ENCODE measurements at places on chromosomes 4 and X. TPM values are rescaled to one million over a fixed set of nuclear protein-coding genes. Genes with fewer than 3 reads are reported as not detected.

GRCh38 chrX:152823657-152824056 is 6.9 kb downstream of the CETN2 start:
- H3K27ac ChIP-seq = no peak overlapping the region
- no peaks in the 10 kb centered on the region for H3K4me1 ChIP-seq
- H3K4me3 ChIP-seq = no peak overlapping the region

DNA sequence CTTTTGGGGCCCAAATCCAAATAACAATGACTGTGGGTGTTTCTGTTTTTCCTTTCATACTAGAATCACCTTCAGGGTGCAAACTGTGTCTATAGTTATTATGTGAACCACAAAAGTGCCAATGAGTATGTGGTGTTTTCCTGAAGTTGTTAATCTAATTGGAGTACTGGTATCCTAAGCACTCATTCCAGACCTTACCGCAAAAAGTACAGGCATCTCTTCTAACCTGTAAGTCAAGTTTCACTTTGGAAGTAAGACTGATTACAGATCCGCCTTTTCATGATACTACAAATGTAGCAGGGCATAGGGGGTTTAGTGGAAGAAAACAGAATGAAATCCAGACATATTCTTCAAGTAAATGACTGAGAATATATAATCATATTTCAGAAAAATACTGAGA is 16.1 kb downstream of the COQ2 start:
- no peak for DNase-seq
- H3K27ac ChIP-seq = no peak overlapping the region
- no peaks in the 10 kb centered on the region for H3K4me1 ChIP-seq
- H3K4me3 ChIP-seq = no peak overlapping the region

DNA sequence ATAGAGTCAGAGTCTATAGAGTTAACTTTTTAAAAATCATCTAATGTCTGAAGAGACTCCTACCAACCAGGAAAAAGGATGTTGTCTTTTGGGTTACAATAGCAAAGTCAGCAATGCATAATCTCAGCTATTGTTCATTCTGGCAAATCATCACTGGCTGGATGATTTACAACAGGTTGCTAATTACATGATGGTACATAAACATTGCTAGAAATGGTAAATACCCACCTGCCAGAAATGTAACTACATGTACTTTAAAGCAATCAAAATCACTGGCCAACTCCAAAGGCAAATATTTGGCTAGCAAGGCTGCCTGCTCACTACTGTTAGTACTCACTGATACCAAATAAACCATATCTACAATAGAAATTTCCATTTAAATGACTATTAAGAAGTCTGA is 91.1 kb downstream of the PPP3CA start:
- no peak overlapping the region for H3K4me3 ChIP-seq
- H3K4me1 ChIP-seq = peaks cover 10% of the 10 kb centered on the region
- H3K36me3 ChIP-seq = no peaks in the 10 kb centered on the region
- H3K27ac ChIP-seq = no peak overlapping the region

GRCh38 chr4:26763648-26764047 is 97.0 kb upstream of the STIM2 start:
- H3K36me3 ChIP-seq = peaks cover 8% of the 10 kb centered on the region
- no peak for DNase-seq

DNA sequence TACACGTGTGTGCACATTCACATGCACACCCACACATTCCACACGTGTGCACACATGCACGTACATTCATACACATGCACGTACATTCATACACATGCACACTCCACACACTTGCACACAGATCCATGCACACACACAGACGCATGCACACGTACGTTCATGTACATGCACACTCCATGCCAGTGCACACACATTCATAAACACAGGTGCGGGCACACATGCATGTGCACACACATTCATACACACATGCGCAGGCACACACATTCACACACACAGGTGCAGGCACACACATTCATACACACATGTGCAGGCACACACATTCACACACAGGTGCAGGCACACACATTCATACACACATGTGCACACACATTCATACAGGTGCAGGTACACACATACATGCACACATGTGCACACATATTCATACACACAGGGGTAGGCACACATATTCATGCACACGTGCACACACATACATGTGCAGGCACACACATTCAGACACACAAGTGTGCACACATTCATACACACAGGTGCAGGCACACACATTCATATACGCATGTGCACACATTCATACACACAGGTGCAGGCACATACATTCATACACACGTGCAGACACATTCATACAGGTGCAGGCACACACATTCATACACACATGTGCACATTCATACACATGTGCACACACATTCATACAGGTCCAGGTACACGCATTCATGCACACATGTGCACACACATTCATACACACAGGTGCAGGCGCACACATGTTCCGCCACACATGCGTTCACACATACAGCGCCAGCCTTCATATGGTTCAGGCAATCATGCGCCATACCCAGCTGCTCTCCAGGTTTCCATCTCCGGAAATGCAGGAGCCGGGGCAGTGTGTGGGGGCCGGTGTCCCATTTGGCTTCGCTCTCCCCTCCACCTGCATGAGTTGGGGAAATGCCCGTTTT is 124.8 kb downstream of the HMX1 start:
- no peak for DNase-seq
- peaks cover 3% of the 10 kb centered on the region for H3K27me3 ChIP-seq
- no peaks in the 10 kb centered on the region for H3K36me3 ChIP-seq
- no peaks in the 10 kb centered on the region for H3K4me1 ChIP-seq
- no peak overlapping the region for H3K4me3 ChIP-seq

GRCh38 chr4:22850055-22850454 is 157.3 kb downstream of the GBA3 start:
- no peaks in the 10 kb centered on the region for H3K27me3 ChIP-seq
- no peak for DNase-seq
- H3K4me1 ChIP-seq = no peaks in the 10 kb centered on the region
- H3K4me3 ChIP-seq = no peak overlapping the region
- no peak overlapping the region for H3K27ac ChIP-seq

DNA sequence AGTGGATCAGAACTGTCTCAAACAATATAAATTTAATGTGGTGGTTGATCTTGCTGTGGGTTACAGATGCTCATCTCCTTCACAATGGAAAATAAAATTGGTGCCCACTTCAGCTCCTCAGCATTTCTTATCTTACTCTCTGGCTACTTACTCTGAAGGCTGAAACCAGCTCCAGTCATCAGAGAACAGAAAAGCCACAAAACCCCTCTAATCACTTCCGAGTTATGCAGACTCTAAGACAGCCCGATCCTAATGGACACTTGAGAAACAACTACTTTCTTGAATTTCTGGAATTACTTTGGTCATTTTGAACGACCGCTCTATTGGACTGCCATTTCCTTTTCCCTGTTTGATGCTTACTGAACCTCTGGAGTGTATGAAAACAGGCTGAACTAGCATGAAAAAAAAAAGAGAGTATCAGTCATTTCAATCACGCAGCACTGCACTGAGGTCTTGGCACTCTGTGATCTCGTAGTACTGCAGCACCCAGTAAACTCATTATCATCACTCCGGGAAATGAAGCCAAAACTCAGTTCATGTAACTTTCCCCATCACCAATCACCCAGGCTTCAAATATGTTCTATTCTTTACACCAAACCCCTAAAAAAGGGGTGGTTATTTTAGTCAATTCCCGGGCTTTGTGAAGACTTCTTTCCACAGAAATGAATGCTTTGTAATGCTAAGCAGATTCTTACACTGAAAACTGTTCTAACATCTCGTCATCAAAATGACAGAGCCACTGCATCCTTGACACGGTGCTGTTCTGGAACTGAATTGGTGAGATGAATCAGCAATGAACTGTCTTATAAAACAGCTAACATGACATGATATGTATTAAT is 54.5 kb downstream of the TSPAN5 start:
- no peak for DNase-seq
- no peaks in the 10 kb centered on the region for H3K36me3 ChIP-seq
- H3K4me3 ChIP-seq = no peak overlapping the region
- H3K4me1 ChIP-seq = no peaks in the 10 kb centered on the region

GRCh38 chrX:40205471-40205870 is 107.7 kb upstream of the BCOR start:
- no peak overlapping the region for H3K4me3 ChIP-seq
- DNase-seq = no peak
- no peak overlapping the region for H3K27ac ChIP-seq
- H3K36me3 ChIP-seq = no peaks in the 10 kb centered on the region
- peaks cover 2% of the 10 kb centered on the region for H3K27me3 ChIP-seq

DNA sequence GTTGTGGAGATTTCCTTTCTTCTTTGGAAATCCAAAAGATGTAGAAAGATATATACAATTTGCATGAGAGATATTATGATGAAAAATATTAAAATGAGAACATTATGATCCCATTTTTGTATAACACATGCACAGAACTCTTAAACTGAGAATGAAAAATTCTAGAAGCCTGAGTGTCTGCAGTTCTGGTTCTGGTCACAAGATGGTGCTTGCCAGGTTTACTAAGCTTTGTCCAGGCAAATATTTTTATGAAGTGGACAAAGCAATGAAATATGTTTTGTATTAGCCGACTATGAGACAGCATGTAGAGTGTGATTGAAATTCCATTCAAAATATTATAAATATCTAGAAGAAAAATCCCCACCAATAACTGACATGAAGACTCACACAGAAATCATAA is 2.2 kb downstream of the PWWP3B start:
- no peaks in the 10 kb centered on the region for H3K36me3 ChIP-seq
- H3K4me1 ChIP-seq = no peaks in the 10 kb centered on the region
- H3K4me3 ChIP-seq = no peak overlapping the region
- H3K27ac ChIP-seq = no peak overlapping the region
- peaks cover 14% of the 10 kb centered on the region for H3K27me3 ChIP-seq

- no peak for DNase-seq
- no peaks in the 10 kb centered on the region for H3K27me3 ChIP-seq
- no peak overlapping the region for H3K27ac ChIP-seq
- H3K4me3 ChIP-seq = no peak overlapping the region
These were observed 1119.6 kb downstream of the PCDH18 start for GRCh38 chr4:136412708-136413107.

DNA sequence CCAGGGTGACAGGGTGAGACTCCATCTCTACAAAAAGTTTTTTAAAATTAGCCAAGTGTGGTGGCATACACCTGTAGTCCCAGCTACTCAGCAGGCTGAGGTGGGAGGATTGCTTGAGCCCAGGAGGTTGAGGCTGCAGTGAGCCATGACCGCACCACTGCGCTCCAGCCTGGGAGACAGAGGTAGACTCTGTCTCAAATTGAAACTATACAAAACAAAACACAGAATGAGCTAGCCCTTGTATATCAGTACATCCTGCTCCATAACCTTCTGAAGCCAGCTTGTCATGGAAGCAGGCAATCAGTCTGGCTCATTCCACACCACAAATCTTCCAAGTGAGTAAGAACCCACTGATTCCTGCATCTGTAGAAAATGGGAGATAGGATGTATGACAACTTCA is 49.0 kb downstream of the CD99L2 start:
- no peaks in the 10 kb centered on the region for H3K4me1 ChIP-seq
- no peak overlapping the region for H3K4me3 ChIP-seq
- H3K36me3 ChIP-seq = no peaks in the 10 kb centered on the region
- no peaks in the 10 kb centered on the region for H3K27me3 ChIP-seq

- no peak for DNase-seq
- no peaks in the 10 kb centered on the region for H3K36me3 ChIP-seq
- no peaks in the 10 kb centered on the region for H3K27me3 ChIP-seq
- no peak overlapping the region for H3K27ac ChIP-seq
- no peaks in the 10 kb centered on the region for H3K4me1 ChIP-seq
These were observed 295.2 kb upstream of the AGA start for GRCh38 chr4:177737387-177737940.

- no peaks in the 10 kb centered on the region for H3K27me3 ChIP-seq
- H3K4me3 ChIP-seq = no peak overlapping the region
- DNase-seq = no peak
- H3K36me3 ChIP-seq = no peaks in the 10 kb centered on the region
These were observed 43.9 kb upstream of the KLF3 start for GRCh38 chr4:38620065-38620464.

GRCh38 chr4:8641256-8641655 is 48.7 kb downstream of the CPZ start:
- H3K4me1 ChIP-seq = no peaks in the 10 kb centered on the region
- no peaks in the 10 kb centered on the region for H3K27me3 ChIP-seq
- DNase-seq = no peak
- H3K4me3 ChIP-seq = no peak overlapping the region
- H3K36me3 ChIP-seq = no peaks in the 10 kb centered on the region

DNA sequence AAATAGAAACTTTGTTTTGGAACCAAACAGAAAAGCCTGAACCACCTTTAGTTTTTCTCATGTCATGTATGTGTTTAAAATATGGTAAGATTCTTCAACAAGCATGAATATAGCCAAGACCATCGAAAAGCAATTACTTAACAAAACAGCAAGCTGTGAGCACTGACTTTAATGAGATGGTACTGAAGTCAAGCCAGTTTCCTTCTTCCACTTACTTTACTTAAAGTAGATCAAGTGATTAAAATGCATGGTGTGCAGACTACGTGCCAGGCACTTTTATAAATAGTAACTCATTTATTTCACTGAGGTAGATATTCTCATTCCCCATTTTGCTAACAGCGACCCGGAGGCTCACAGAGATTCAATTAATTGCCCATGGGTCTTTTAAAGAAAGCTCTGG is 46.2 kb upstream of the FGFBP2 start:
- DNase-seq = no peak
- H3K36me3 ChIP-seq = no peaks in the 10 kb centered on the region
- no peaks in the 10 kb centered on the region for H3K27me3 ChIP-seq
- H3K4me1 ChIP-seq = no peaks in the 10 kb centered on the region
- H3K4me3 ChIP-seq = no peak overlapping the region
- no peak overlapping the region for H3K27ac ChIP-seq

DNA sequence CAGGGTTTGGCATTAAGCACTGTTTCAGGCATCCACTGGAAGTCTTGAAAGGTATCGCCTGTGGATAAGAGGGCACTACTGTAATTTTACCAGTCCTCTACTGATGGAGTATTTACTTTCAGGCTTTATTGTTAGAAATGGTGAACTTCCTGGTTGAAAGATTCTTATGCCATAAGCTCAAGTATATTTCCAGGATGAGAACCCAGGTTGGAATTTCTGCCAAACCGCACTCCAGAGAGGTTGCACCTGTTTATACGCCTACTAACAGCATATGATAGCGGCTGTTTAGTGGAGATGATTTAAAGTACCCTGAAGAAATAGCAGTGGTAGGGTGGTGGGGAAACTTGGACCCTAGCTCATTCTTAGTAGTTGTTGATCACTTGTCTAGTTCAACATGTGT is 9.9 kb downstream of the FNIP2 start:
- H3K36me3 ChIP-seq = peaks cover 3% of the 10 kb centered on the region
- no peaks in the 10 kb centered on the region for H3K27me3 ChIP-seq
- peak; percentile 68 for DNase-seq
- peaks cover 53% of the 10 kb centered on the region for H3K4me1 ChIP-seq

DNA sequence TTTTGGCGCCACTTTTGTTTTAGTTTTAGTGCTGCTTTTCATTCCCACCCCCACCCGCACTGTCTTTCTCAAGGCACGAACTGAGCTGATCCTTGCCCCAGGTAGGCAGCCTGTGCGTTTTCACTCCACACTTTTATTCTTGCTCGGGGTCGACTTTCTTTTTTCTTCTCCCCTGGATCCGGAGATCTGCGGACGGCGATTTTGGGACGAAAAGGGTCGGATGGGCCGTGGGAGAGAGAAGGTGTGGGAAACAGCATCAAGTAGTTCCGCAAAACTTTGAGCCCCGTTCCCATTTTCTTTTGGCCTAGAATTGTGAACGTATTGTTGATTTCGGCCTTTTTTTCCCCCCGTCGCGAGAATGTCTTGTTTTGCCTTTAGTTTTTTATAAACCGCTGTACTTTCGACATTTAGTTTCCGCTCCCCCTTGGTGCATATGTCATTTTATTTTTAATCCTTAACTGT is 531 bp downstream of the STAG2 start:
- H3K27me3 ChIP-seq = no peaks in the 10 kb centered on the region
- H3K4me3 ChIP-seq = peak overlapping the region; percentile 49
- no peak for DNase-seq
- peaks cover 5% of the 10 kb centered on the region for H3K4me1 ChIP-seq

TCP11X1 gene
- not detected for polyA plus RNA-seq

CETN2 gene
- 81.8 TPM for polyA plus RNA-seq

GIMD1 gene
- polyA plus RNA-seq = not detected

DDX60 gene
- 14.2 TPM for polyA plus RNA-seq

FOXR2 gene
- polyA plus RNA-seq = not detected
